ENCODE measurements at places on chromosomes 7 and 10. TPM values are rescaled to one million over a fixed set of nuclear protein-coding genes. Genes with fewer than 3 reads are reported as not detected.

Gene SLC13A4
- 0.98 TPM for total RNA-seq

Gene VWC2
- total RNA-seq: under 0.01 TPM

Gene OR6V1
- not detected for total RNA-seq

Gene AGAP4
- total RNA-seq: 1.8 TPM

Gene CPA2
- not detected for total RNA-seq

Gene ANKRD61
- total RNA-seq: not detected

Gene TMEM178B
- under 0.01 TPM for total RNA-seq

Gene HHEX
- not detected for total RNA-seq

Gene SORCS1
- not detected for total RNA-seq

Gene RSPH10B2
- total RNA-seq: 0.20 TPM

Gene PKD2L1
- 0.37 TPM for total RNA-seq

Gene FANK1
- total RNA-seq: 0.20 TPM

Gene TRIM50
- total RNA-seq: not detected

Gene ODAD2
- total RNA-seq: 0.20 TPM

Gene FAM180A
- total RNA-seq: 73.5 TPM

Gene GARS1
- 270 TPM for total RNA-seq

Gene FGFBP3
- total RNA-seq: 0.78 TPM

Gene MMD2
- total RNA-seq: not detected

Gene VGF
- not detected for total RNA-seq

Gene SLC18A3
- not detected for total RNA-seq

Gene ZNF736
- 11.8 TPM for total RNA-seq

Gene AFAP1L2
- total RNA-seq: under 0.01 TPM

Gene HACD1
- 23.5 TPM for total RNA-seq

Gene SPDYE11
- total RNA-seq: not detected

Gene MSS51
- total RNA-seq: 2.5 TPM

Gene TFR2
- total RNA-seq: 0.20 TPM

Gene SLC16A12
- under 0.01 TPM for total RNA-seq

Gene PRPS1L1
- total RNA-seq: not detected

Gene PLCE1
- total RNA-seq: 0.59 TPM

Gene ZNF107
- total RNA-seq: 4.7 TPM

Gene MOSPD3
- total RNA-seq: 7.0 TPM

Gene HUS1
- 19.2 TPM for total RNA-seq

Gene SFTPA1
- total RNA-seq: not detected

Gene TAS2R5
- total RNA-seq: 0.59 TPM

Gene MYO3A
- not detected for total RNA-seq

Gene EPDR1
- 15.1 TPM for total RNA-seq

Gene DNAJC12
- total RNA-seq: 2.7 TPM

Measured in subcutaneous preadipocyte (primary cell).